ENCODE measurements at places on chromosomes 16 and 17.

GRCh38 chr16:19132898-19133297 is 19.1 kb downstream of the ITPRIPL2 start:
- DNase-seq: no peak

DNA sequence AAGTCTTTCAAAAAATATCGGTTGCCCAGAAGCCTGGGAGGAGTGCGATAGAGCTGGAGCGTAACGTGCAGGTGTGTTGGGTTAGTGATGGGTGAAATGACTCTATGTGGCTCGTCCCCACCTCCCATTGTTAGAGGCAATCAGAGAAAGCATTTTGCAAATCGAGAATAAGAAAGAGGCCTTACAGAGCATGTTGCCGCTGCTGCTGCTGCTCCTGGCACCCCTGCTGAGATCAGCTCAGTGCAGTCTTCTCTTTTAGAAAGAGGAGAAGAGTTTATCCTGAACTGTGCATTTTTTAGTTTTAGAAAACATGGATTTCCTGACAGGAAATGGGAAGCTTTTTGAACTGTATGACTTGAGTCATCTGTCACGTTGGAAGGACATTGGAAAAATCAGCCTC is 774.5 kb upstream of the RBFOX1 start:
- no peak for DNase-seq

DNA sequence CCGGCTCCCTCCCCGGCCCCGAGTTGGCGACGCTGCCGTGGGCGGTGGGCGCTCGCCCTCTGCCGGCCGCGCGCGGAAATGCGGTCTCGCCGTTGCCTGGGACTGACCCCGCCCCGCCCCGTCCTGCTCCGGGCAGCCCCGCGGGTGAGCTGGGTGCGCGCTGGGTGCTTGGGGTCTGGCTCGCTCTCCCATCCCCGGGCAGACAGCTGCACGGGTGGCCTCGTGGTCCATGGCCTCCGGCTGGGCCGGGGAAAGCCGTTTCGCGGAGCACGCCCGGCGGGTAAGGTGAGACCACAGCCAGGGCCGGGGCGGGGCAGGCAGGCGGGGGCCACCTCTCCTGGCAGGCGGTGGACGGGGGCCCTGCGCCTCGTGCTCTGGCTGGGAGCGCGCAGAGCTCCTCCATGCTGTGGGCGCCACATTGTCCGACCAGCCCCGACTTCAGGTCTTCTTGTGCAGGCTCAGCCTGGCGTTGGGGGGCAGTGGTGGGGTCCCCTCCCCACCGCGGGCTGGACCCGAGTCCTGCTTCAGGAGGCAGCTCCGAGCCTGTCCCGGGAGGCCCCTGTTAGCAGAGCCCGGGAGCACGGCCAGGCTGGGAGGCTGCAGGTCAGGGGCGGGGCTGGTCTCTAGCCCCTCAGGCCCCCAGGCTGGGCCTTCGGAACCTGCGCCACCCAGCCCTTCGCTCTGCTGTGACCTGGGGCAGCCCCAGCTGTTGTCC is 7.0 kb upstream of the C1QTNF8 start:
- peak; percentile 55 for DNase-seq

DNA sequence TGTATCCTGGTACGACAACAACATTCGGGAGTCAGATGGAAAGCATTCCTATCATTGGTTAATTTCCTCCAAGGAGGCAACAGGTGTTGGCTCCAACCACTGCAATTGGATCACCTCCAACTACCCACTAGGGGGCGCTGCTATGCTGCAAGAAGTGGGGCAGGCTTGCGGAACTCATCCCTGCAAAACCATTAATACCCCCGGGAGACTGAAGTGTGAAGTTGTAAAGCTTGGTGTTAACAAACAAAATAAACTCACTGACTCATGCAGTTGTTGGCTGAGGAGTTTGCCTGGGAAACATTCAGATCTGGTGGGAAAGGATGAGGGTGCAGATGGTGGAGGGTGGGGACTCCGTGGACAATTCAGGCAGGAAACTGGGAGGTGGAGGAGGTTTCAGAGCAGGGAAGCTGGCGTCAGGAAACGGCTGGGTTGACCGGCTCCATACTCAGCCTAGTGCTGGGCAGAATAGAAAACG is 84.9 kb downstream of the HS3ST2 start:
- no peak for DNase-seq

DNA sequence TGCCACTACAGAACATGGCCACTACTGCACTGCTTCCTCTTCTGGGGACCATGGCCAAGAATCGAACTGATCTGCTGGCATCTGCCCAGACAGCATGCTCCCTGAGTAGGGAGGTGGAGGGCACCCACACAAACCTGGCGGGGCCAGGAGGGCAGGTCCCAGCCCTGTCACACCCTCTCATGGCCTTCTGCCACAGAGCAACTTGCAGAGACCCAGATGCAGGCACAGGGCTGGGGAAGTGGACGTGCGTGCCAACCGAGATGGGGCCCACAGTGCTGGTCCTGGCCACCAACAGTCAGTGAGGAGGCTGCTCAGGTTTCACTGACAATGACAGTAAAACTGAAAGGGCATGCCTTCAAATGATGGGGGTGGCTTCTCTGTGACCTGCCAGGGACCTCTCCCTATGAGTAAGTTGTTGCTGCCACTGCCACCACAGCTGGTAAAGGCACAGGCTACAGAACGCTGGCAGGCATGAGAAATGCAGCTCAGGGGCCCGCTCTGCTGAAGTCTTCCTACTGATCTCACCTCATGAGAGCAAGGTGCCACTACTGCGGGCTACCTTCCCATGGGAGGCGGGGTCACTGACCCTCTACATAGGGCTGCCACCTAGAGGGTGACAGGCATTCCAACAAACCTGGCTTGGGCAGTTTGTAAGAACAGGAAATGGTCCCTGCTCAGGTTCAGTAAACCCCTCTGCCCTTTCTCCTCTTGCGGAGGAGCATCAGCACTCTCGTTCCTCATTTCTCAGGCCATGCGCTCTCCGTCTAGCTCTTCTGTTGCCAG is 15.5 kb downstream of the HIC1 start:
- DNase-seq: no peak
